ENCODE measurements at places on chromosomes 1 and 21.

GRCh38 chr21:41953249-41953830, 478 bp downstream of the C2CD2 start:
- no peak for DNase-seq

- DNase-seq, result no peak
These were observed 9.0 kb downstream of the HCRTR1 start for GRCh38 chr1:31626223-31627207.

GRCh38 chr1:227760377-227760776, 25.1 kb downstream of the SNAP47 start:
- no peak for DNase-seq

- DNase-seq, result no peak
These were observed 78.9 kb upstream of the CTTNBP2NL start for GRCh38 chr1:112317140-112317539.

DNA sequence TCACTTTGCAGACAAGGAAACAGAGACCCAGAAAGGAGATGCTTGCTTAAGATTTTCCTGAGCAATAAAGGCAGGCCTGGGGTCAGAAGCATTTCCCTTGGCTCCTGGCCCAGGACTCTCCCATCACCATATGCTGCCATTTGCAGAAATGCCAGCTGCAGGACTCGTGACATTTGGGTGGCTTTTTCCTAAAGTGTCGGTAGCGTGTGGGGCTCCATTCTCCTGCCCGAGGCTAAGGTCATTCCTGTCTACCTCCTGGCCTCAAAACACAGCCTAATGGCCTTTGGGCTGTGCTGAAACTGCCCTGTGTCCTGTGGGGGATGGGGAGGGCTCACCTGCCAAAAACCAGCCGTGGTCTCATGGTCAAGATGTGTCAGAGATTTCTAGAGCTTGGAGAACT, 216.1 kb upstream of the EDN2 start:
- no peak for DNase-seq

GRCh38 chr1:159958719-159959380, 4.8 kb upstream of the SLAMF9 start:
- DNase-seq, result no peak

GRCh38 chr1:174209347-174210187, 50.2 kb downstream of the RABGAP1L start:
- no peak for DNase-seq

- DNase-seq, result no peak
These were observed 15.0 kb upstream of the PTPN14 start for GRCh38 chr1:214566158-214567104.

GRCh38 chr1:89603651-89604413, 29.1 kb upstream of the LRRC8C start:
- DNase-seq, result no peak

DNA sequence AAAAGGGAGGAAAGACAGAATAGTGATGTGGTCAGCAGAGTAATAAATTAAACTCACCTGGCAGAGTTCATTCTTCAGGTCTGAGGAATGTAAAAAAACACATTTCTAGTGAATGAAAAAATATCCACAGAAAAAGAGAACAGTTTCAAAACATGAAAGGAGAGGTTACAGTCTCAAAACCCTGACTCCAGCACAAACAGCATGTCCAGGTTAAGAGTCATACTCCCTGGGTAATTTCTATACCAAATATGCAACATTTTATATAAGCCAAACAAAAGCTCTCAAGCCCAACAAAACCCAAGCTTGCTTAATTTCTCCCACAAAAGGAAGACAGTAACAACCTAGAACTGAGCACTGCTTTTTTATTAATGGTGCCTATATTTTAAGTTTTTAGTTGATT, 173.0 kb downstream of the NTMT2 start:
- no peak for DNase-seq

- no peak for DNase-seq
These were observed 5.1 kb downstream of the CLCNKA start for GRCh38 chr1:16026723-16027484.

- DNase-seq, result no peak
These were observed 26.4 kb downstream of the MFSD2A start for GRCh38 chr1:39981385-39981784.

DNA sequence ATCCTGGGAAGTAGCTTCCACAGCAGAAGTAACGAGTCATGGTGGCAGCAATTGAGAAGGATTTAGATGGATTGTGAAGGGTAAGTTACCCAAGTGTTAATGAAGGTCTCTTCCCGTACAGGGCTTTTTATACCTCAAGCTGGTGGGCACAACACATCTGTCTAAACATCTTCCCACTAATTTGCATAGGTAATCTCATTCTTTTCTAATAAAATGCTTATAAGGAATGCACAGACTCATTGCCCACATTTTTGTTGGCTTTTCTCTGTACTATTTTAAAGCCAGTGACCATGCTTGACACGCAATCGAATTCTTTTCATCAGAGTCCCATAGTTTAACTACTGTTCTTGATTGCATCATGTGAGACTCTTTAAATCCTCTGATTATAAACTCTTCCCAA, at the start of gene KRTAP7-1:
Gene KRTAP7-1 (minus strand): TSS at position 101 of the 400 bp plus-strand sequence. CDS start 61 bp downstream, at position 40.
- DNase-seq, result no peak

- DNase-seq, result no peak
These were observed 675.0 kb downstream of the USP25 start for GRCh38 chr21:16404776-16405175.

- peak; percentile 55 for DNase-seq
These were observed 159.3 kb upstream of the SGIP1 start for GRCh38 chr1:66374561-66375111.

DNA sequence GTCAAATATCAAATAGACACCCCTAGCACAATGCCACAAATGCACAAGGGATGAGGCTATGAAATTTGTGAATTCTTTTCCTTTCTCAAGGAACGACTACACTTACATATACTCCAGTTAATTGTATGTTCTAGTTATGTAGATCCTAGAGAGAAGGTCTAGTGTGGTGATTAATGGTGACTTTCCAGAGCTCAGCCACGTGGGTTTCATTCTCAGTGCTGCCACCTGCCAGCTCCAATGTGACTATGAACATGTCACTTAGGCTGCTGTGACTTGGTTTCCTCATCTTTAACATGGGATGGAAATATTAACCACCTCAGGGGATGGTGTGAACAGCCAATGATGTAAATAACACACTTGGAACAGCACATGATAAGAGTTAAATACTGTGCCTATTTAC, 138.3 kb downstream of the APP start:
- DNase-seq, result no peak

- no peak for DNase-seq
These were observed 6.5 kb downstream of the PTP4A2 start for GRCh38 chr1:31931593-31932225.

DNA sequence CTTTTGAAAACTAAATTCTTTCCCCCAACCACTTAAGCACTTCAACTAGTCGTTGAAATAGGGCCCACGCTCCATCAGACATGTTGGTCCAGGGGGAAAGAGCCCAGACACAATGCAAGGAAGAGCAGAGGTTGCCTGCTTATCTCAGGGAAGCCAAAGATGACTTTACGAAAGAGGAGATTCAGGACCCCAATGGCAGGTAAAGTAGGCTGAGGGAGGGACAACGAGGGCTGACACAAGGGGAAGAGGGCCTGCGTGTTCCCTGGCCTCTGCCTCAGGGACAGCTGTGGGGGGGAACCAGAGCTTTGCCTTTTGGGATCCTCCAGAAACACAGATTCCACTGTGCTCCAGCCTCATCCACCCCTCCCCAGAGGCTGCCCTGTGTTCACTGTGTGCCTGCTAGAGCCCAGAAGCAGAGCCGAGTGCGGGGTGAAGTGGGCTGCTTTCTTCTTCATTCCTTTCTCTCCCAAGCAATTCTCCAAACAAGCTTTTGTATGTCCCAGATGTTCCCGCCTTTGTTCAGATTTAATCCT, 135.5 kb upstream of the GRIK3 start:
- no peak for DNase-seq

DNA sequence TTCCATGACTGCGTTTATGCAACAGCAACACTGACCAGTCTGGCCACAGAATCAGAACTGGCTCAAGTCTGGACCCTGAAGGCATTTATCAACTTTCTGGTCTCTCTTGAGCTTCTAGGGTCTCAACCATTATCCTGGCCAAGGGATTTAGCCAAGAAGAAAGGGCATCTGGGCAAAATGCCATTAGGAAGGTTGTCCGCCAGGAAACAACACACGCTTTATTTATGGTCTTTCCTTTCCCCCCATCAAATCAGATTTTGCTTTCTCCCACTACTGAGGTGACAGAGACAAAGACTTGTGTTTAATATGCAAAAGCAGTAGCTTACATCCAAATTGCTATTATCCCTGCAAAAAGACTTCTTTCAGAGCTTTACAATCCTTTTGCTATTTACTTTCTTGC, 81.6 kb upstream of the PPP2R5A start:
- DNase-seq, result no peak

GRCh38 chr1:80447526-80447925, 1353.2 kb upstream of the ADGRL2 start:
- DNase-seq, result no peak

GRCh38 chr1:119964673-119965363, 68.5 kb upstream of the ADAM30 start:
- peak; percentile 48 for DNase-seq

- no peak for DNase-seq
These were observed 33.6 kb upstream of the FMN2 start for GRCh38 chr1:240058049-240058448.

DNA sequence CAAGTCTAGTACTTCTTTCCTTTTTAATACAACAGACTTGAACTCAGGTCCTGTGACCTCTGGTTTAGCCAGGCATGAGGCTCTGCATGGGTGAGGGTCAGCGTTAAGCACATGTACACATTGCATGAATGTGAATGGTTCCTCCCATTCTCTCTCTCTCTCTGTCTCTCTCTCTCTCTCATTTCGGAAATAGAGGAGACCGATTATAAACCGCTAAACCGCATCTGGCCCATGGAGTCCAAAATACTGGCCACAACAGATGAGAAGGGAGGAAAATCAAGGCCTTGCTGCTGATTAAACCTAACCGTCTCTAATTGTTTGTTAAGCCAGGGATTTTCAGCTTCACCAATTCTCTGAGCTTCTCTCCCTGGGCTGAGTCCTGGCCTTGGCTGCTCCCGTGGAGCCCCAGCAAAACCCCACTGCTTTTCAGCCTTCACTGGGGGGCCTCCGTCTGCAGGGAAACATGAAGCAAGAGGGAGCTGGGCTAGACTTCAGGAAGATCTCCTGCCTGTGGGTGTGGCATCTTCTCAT, 6.6 kb downstream of the RSPO1 start:
- no peak for DNase-seq

- DNase-seq, result no peak
These were observed 37.9 kb downstream of the CRB1 start for GRCh38 chr1:197305925-197306324.

DNA sequence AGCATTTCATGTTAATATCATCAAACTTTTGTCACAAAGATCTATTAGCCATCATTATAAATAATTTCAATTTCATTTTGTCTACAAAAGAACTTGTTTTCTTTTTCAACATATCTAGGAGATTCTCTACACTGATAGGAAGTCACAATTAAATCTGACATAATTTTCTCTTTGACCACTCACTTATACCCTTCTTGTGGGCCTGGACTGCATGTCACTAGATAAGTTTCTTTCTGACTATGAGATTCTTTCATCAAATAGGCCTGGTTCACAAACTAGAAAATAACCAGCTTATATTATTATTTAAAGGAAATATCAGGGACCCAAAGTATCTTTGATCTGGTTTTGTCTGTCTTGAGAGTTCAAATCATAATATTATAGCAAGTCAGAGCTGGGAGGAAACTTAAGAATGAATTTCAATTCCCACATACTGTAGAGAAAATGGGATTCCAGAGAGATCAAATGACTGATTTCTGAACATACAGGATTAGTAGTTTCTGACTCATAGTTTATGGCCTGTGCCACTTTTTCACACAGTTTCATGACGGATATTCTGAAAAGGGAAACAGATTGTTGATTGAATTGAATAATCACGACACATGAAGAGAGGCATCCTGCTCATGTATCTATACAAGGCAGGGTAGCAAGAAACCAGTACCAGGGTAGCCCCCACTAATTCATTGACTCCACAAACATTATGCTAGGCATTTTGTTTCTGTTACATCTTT, 355.8 kb downstream of the GPATCH2 start:
- peak; percentile 38 for DNase-seq

GRCh38 chr1:182600745-182601415, 3.3 kb downstream of the RGS16 start:
- no peak for DNase-seq

- DNase-seq, result no peak
These were observed 72.7 kb downstream of the MAST2 start for GRCh38 chr1:45876000-45876617.

DNA sequence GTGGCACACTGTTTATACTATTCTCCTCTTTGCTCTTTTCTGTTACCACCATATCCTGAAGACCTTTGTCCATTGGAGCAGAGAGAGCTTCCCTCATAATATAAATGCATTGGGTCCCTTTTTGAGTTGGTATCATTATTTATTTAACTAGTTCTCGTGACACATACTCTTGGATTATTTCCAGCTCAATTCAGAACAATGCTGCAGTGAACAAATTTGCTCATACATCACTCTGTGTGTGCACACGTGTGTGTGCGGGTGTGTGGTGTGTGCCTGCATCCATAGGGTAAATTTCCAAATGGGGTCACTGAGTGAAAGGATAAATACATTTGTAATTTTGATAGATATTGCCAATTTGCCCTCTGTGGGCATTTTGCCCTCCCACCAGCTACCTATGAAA, 5.8 kb downstream of the PLA2G2A start:
- no peak for DNase-seq

GRCh38 chr1:46480959-46481646, 8.5 kb upstream of the DMBX1 start:
- no peak for DNase-seq

GRCh38 chr21:38979271-38980121, 173.8 kb downstream of the ETS2 start:
- DNase-seq, result peak; percentile 53

GRCh38 chr1:91864017-91864700, 21.8 kb downstream of the TGFBR3 start:
- no peak for DNase-seq

DNA sequence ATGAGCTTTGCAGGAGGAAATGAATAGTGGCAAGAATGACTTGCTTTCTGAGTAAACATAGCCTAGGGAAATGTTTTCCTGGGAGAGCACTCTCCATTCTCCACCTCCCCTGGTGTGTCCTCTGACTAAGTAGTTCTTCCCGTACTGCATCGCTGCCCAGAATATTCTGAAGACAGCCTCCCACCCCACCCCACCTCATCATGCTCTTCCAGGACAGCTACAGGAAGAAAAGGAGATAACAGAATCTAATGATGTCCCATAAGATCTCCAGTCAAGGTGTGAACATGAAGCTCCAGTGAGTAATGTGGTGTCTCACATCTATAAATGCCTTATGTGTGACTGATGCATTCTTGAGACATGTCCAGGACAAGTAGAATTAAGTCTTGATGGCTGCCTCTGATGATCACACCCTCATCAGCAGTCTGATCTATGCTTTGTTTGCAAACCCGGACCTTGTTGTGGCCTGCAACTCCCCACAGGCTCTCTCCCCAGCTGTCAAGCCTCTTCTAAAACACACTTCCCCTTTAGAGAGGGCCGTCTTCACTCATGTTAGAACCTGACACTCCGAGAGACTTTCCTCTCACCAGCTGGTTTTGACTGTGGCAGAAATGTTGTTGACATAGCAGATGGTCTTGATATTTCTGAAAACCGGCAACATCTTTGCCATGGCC, 183.0 kb downstream of the CYYR1 start:
- DNase-seq, result peak; percentile 60

- peak; percentile 81 for DNase-seq
These were observed 79.5 kb upstream of the SLC45A1 start for GRCh38 chr1:8238141-8239038.

Data from fibroblast of skin of left quadriceps (primary cell).